ENCODE measurements at places on chromosomes 5 and 9.

- no peak for DNase-seq
These were observed 166.5 kb upstream of the IL12B start for GRCh38 chr5:159496773-159497172.

GRCh38 chr5:150609843-150610584 is 30.4 kb upstream of the SYNPO start:
- no peak for DNase-seq

- DNase-seq, result no peak
These were observed 38.6 kb upstream of the PITX1 start for GRCh38 chr5:135072387-135073281.

GRCh38 chr5:124349931-124350330 is 396.5 kb downstream of the ZNF608 start:
- DNase-seq, result no peak

DNA sequence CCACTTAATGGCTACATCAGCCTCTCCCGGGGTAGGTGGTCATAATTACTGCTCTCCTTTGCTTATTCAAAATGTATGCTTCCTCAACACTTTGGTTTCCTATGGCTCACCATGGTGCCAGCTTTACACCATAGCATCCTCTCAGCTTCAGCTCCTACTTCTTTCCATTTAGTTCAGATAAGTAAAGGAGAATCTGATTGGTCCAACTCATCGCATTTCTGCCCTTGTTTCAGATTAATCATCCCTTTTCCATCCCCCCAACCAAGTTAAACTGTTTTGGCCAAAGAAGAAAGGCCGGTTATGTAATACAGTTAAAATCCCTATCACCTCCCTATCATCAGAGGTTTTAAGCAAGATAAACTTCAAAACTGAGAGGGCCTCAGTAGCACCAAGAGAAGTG is 130.5 kb downstream of the CETN3 start:
- no peak for DNase-seq

DNA sequence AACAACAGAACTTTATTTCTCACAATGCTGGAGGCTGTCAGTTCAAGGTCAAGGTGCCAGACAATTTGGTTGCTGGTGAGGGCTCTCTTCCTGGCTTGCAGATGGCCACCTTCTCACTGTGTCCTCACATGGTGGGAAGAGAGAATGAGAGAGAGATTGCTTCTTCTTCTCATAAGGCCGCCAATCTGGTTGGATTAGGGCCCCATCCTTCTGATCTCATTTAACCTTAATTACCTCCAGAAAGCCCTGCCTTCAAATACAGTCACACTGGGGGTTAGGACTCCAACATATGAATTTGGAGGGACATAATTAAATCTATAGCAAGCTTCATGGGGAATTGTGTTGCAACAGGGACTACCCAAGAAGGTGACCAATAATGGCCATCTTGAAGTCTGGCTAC is 110.2 kb downstream of the LHX2 start:
- DNase-seq, result no peak

DNA sequence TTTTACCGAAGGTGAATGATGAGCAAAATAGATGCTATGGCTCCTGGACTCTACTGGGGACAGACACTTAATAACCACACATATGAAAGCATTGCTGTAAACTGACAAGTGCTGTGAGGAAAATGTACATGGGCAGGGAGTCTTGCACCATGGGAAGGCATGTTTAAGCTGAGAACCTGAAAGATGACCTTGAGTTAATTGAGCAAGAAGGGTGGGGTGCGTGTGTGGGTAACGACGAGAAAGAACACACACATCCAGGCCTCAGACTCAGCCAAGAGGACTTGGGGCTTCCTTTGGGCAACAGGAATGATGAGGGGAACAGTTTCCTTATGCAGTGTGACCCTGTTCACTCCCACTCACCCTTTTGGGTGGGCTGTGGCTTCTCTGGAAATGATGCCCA is 73.1 kb downstream of the HSPA4 start:
- DNase-seq, result no peak

All from GOT3 (cell line).